ENCODE measurements at places on chromosomes 11 and 22.

DNA sequence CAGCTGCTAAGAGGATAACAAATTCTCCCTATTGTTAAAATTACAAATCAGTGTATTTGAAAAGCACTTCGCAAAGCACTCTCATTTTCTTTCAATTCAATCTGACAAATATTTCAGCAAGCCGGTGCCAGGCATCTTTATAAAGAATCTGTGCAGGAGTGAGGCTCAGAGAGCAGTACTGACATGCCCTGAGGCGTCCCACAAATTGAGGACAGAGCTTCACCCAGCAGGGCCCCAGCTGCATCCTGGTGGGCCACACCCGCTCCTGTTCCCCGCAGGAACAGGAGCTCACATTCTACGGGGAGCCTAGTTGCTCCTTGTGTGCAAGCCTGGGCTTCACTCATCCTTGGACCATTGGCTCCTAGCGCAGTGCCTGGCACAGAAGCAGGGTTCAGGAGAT lies 60.9 kb upstream of the EIF3D start:
- no peak for DNase-seq

DNA sequence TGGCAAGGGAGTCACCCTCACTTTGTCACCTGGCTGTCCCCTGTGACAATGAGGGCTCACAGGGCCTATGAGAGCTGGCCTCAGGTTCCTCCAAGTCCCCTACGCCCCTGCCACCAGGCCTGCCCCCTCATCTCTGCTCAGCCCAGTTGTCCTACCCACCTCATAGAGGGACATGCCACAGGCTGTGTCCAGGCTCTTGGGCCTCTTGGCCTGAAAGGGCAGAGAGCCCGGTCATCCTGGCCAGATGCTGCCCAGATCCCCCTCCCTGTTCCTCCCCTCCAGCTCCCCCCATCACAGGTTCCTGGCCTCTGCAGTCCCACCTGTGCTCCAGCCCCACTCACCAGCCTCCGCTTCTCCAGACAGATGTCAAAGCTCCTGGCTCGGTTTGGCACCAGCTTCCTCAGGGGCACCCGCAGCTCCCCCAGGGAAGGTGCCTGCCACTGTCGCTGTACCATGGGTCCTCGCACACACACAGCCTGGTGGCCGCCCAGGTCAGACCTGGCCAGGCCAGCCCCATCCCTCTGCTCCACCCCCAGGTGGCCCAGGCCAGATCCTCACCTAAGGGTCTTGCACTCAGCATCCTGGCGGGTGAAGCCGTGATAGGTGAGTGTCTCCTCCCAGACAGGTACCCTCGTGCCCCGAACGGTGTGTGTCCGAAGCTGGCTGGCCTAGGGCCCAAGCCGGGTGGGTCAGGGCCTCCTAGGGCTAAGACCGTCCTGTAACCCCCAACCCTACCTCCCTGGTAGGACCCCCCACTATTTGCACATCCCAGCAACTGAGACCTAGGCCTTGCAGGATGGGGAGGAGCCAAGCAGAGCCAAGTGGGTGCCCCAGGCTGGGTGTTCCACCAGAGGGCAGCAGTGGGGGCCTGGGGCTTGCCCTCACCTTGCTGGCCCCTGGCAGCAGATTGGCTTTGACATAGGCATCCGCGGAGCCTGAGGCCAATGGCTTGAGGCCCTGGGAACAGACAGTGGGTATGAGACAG lies 8.3 kb downstream of the NDUFV1 start:
- no peak for DNase-seq

- no peak for DNase-seq
Measured at GRCh38 chr11:75371949-75372876, 20.8 kb upstream of the ARRB1 start.

- no peak for DNase-seq
Measured at GRCh38 chr11:129894278-129895125, 876 bp downstream of the NFRKB start.

DNA sequence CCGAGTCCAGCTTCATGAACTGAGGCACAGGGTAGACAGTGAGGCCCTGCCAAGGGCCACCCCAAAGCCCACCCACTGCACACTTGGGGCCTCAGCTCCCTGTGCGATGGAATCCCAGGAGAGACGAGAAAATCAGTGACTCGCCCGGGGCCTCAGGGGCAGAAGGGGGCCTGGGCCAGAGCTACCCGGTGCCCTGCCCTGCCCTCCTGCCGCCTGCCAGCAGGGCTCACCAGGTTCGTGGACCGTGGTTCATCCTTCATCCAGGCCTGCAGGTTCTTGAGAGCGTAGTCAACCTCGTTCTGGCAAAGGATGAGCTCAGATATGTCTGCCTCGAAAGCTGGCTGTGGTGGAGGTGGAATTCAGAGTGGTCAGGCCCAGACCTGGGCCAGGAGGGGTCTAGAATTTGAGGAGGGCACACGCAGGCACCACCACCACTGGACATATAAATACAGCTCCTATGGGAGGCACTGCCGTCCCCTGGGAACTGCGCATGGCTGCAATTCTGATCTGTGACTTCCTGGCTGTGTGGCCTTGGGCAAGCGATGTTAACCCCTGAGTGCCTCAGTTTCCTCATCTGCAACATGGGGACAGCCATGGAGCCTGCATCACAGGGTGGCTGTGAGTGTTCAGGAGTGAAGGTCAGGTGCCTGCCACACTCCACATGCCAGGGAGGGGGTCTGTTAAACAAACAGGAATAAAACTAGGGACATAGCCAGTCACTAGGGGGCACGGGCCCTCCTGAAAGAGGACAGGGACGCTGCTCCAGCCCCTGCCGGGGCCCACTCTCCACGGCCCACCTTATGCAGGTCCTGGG lies 7.5 kb downstream of the ALDH3B2 start:
- DNase-seq: no peak

DNA sequence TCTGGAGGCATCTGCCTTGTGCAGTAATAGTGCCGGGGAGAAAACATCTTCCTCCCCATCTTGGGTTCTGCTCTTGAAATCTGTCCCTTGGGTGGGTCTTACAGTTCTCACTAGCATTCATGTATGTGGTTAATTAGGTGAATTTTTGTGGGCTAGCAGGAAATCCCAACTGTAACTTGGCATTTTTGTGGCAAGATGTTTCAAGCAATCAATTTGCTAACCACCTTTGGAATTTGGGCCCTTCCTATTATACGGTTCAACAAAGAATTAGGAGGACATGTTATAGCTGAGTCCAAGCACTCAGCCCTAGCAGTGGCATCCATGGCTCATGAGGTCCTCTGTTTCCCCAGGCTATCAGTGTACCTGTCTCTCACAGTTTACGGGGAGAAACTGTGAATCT lies 89.1 kb upstream of the MTNR1B start:
- DNase-seq: no peak

DNA sequence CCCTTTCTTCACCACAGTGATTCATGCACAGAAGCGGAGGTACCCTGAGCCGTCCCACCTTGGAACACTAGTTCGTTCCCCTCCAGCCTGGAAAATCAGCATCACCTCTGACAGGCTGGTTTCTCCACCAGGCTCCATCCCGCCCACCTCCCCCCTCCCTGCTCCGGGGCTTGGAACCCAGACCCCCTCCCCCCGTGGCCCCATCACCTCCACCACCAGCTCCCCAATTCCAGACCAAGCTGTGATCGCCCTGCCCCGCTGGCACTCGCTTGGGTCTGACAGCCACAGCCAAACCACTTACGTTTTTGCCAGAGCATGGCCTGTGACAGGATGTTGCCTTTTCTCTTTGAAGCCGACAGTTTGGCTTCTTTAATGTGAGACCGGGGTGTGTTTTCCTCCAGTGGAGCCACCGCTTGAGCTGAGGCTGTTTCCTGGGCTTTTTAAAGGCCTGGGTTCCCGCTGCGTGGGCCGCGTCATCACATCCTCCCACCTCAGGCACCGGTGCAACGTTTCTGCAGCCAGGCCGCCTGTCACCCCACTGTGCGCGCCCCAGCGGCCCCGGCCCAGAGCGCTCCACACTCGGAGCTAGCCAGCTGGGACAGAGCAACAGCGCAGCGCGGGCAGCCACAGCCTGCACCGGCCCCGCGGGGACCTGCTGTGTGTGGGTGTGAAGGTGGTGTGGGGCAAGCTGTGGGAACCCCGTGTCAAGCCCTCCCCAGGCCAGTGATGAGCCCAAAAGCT lies at the start of gene POU2AF1:
Gene POU2AF1 (minus strand): TSS at position 415 of the 741 bp plus-strand sequence. CDS start 98 bp downstream, at position 317.
- DNase-seq: no peak

GRCh38 chr11:73160005-73160760 lies 18.1 kb upstream of the FCHSD2 start:
- DNase-seq: no peak

- DNase-seq: no peak
Measured at GRCh38 chr22:36808721-36809344, 8.0 kb downstream of the PVALB start.
